ENCODE measurements at places on chromosomes 7 and 10.

GRCh38 chr10:8975535-8975934 is 921.0 kb downstream of the GATA3 start:
- DNase-seq = no peak

DNA sequence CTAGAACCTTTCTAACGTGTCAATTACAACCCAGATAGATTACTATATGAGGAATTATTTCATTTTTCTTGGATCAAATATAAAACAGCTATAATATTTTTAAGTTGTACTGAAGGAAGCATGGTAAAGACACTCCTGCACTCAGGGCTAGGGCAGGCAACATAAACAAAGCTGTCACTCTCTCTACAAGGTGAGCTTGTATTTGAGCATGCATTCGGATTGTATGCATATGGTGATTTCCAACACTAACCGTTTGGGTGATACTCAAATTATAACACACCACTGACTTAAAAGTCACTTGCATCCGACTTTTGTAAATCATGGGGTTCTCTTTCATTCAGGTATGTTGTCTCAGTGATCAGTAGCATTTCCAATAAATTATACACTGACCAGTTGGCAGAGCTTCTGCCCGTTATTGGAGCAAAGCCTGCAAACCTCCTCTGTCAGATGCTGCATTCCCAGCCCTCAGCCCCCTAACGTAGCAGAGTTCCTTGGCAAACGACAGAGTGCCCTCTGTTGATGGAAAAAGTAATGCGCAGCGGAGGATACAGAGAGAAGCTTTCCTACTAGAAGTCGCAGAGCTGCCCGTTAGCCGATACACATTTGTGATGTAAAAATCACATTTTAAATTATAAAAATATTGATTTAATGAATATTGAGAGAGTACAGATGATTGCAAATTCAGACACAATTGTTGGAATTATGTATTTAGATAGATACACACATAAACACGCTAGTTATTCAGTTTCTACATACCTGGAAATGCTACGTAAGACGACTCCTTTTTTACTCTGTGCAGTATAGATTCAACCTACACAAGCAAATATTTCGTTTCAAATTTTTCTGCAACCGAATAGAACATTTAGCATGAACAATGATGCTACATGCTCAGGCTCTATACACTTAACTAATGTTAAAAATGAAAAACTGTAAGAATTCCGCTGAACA is 173.9 kb upstream of the SP4 start:
- DNase-seq = peak; percentile 29

GRCh38 chr7:132280335-132280734 is 295.9 kb downstream of the PLXNA4 start:
- no peak for DNase-seq

- no peak for DNase-seq
Measured at GRCh38 chr10:124344266-124344590, 74.5 kb downstream of the OAT start.

- no peak for DNase-seq
Measured at GRCh38 chr7:47484923-47485639, 96.8 kb downstream of the TNS3 start.

DNA sequence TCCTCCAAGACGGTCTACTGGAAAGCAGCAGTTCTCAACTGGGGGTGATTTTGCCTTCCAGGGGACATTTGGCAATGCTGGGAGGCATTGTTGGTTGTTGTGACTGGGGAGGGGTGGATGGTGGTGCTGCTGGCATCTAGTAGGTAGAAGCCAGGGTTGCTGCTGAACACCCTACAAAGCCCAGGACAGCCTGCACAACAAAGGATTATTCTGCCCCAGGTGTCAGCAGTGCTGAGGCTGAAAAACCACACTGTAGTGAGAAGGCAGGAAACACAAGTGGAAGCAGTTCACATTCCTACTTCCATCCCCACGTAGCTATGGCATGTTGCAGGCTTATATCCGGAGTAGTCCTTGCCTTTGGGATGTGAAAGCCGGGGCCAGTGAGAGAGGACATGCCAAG is 86.9 kb downstream of the AOAH start:
- DNase-seq = no peak

DNA sequence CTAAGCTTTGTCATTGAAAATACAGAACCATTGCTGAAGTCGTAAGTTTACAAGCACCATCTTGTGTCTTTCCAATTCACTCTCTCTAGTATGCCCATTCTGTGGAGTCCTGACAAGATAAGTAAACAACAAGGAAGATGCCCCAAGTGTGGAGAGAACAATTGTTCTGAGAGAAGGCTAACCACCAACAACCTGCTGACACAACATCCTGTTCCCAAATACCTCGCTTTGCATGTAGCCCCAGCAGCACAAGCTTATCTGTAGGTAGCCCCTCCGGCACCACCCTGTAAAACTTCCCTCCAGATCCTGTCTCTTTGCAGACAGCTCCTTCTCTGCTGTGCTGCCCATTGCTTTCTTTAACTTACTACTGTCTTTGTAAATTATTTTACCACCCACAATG is 233.3 kb upstream of the AOAH start:
- no peak for DNase-seq

- DNase-seq = no peak
Measured at GRCh38 chr7:121272676-121273075, 56.1 kb upstream of the WNT16 start.

DNA sequence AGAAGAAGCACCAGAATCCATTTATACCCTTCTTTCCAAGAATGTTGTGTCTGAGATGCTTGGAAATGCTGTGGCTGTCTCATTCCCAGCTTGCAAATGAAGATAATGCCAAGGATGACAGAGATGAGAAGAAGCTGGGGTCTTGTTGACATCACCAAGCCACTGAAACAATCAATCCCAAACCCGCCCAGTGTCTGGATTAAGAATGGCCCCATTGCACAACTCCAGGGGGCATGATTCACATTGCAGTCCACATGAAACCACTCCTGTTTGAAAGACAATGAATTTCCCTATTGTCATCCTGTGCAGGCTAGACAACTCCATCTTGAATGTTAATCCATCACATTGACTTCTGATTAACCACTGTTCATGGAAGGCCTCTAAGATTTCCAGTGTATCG is 28.6 kb downstream of the SORBS1 start:
- DNase-seq = no peak

- DNase-seq = peak; percentile 13
Measured at GRCh38 chr7:149790146-149790548, 16.8 kb upstream of the ZNF467 start.

DNA sequence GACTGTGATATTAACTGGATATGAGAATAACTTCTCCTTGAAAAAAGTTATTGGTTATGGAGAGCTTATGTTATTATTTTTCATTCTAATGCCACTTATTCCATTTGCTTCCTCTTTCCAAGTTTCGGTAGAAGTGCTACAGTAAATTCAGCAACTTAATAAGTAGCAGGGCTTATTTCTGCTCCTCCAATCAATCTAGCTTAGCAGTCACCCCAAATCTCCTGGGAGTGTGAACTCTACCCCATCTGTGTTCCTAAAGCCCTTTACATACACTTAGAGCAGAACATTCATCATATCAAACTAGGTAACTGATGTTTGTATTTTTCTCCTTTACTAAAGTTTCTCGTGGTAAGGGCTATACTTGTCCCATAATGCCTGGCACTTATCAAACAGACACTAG is 8.7 kb downstream of the ARL3 start:
- DNase-seq = no peak

GRCh38 chr10:126302826-126303665 is 85.2 kb downstream of the ADAM12 start:
- peak; percentile 52 for DNase-seq

- no peak for DNase-seq
Measured at GRCh38 chr10:75254739-75255138, 19.0 kb upstream of the COMTD1 start.

DNA sequence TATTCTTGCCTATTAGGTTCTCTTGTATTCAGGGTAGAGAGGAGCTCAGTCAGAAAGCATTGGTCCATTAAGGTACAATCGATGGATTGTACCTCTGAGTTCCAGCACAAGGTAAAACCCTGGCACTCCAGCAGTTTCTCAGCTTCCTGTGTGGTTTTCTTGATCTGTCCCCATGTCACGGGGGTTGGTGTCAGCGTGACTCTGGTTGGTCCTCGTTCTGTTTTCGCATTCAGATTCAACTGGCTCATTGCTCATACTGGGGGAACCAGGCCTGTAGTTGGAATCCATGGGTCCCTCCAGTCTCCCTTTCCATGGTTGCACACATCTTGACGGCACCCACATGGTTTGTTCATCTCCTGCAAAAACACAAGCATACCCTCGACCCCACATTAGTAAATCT is 32.7 kb upstream of the RASGEF1A start:
- no peak for DNase-seq

DNA sequence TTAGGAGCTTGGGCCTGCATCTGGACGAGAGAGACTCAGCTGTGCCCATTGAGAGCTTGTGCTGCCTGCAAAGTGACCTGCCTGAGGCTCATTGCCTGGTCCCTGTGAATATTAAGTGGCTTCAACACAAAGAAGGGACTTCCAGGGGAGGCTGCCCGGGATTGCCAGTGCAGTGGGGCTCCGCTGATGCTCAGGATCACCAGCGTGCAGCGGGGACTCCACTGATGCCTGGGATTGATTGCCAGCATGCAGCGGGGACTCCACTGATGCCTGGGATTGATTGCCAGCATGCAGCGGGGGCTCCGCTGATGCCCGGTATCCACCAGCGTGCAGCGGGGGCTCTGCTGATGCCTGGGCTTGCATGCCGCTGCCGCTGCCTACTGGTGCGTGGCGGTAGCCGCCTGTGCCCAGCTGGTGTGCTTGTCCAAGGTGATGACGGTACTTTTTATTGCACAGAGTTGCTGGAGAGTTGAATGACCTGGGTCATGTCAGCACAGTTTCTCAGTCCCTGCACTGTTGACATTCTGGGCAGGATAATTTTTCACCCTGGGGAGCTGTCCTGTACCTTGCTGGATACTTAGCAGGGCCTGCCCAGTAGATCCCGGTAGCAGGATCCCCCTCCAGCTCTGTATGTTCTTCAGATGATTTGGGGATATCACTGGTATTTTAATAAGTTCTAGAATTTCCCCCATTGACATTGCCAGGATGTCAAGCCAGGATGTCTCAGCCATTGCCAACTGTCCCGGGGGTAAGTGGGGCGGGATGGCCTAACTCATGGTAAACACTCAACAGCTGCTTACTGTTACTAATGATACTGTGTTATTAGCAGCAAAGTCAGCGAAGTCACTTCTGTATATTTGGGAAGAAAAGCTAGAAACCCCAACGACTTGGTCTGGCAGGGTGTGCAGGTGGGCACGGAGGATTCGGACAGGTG is 13.0 kb downstream of the DOCK1 start:
- DNase-seq = peak; percentile 53

- DNase-seq = no peak
Measured at GRCh38 chr10:79463578-79464496, 18.4 kb upstream of the ZCCHC24 start.

GRCh38 chr10:132804785-132805426 is 19.0 kb upstream of the NKX6-2 start:
- DNase-seq = no peak

- DNase-seq = no peak
Measured at GRCh38 chr10:33180390-33180789, 154.1 kb downstream of the NRP1 start.

- DNase-seq = no peak
Measured at GRCh38 chr10:126908225-126908624, 3.0 kb downstream of the DOCK1 start.

- DNase-seq = no peak
Measured at GRCh38 chr7:70765651-70766050, 366.3 kb upstream of the GALNT17 start.

DNA sequence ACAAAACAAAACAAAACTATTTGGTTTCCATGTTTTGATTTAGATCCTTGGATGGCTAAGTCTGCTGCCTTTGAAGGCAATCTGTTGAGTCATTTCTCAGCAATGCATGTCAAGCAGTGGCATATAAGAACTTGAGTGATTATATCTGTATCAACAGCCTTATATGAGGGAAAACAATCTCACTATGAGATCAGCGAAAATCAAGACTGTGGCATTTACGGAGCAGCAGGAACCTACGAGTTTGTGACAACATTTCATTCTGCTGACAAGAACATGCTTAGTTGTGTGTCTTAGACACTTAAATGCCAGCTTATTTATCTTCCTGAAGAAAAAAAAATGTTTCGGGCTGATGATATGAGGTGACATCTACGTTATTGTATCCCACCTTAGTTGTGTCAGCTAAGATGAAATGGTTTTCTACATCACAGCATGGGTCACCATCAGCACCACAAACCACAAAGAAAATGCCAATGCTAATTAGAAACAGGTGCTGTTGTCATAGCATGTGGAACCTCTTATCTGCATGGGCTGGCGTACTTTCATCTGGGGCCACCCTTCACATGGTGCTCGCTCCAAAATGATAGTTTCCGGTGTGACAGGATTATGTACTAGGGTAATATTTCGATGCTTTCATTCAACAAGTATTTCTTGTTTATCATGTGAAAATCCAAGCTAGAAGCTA is 1085.5 kb downstream of the SORCS1 start:
- no peak for DNase-seq

GRCh38 chr10:103493916-103494877 is 692 bp downstream of the NEURL1 start:
- DNase-seq = no peak
